ENCODE measurements at places on chromosomes 5 and 9. TPM values are rescaled to one million over a fixed set of nuclear protein-coding genes. Genes with fewer than 3 reads are reported as not detected.

- no peak for DNase-seq
Observed at GRCh38 chr9:94142353-94142752, 58.1 kb downstream of the PTPDC1 start.

Gene NPR3
- 8.1 TPM for polyA plus RNA-seq

- no peak for DNase-seq
Observed at GRCh38 chr5:141094481-141095262, at the start of gene PCDHB2. Gene PCDHB2 (plus strand): TSS chr5:141094615. CDS start chr5:141094791, 176 bp downstream.

Gene ZFP37
- polyA plus RNA-seq, result 0.82 TPM

GRCh38 chr5:74542482-74542881, 98.0 kb downstream of the ENC1 start:
- DNase-seq, result no peak

Gene LOX
- 632 TPM for polyA plus RNA-seq

Gene UBE2QL1
- polyA plus RNA-seq, result not detected
